ENCODE measurements at places on chromosomes 6 and 20.

DNA sequence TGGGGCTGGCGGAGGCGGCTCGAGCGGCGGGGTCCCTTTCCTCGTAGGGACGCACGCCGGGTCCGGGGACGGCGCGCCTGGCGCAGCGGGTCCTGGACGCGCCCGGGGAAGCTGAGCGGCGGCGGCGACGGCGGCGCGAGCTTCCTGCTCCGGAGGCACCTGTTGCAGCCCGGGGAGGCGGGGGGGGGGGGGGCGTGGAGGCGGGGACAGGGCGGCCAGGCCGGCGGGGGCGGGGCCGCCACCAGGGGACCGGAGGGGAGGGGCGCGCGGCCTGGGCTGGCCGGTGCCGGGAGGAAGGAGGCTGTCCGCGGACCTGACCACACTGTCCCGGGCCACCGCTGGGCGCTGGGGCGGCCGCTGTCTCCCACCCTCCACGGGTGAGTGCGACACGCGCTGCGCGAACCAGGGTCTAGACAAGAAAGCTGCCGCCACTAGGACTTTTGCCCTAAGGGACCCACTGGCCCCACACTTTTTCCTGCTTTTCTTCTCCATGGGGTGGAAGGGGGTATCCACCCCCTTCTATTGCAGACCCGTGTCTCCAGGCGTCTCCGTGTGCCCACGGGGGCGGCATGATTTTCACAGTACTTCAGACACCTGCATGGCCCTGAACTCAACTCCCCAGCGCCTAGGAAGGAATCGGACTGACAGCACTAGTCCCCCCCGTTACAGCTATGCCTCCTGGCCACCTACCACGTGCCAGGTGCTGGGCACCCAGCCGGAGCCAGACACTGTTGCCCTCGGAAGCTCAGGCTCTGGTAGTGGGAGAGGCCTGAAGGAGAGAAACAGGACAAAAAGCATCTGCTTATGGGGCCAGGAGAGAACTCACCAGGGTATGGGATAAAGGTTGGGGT, at the start of gene NFATC2:
Gene NFATC2, minus strand, starts transcription at position 149 of the 851 bp plus-strand sequence. CDS start 220 bp downstream, outside the sequence.
- DNase-seq, result no peak

- no peak for DNase-seq
Measured at GRCh38 chr6:11025921-11026635, 18.0 kb downstream of the ELOVL2 start.

GRCh38 chr6:88616380-88616779, 347.0 kb downstream of the RNGTT start:
- no peak for DNase-seq

DNA sequence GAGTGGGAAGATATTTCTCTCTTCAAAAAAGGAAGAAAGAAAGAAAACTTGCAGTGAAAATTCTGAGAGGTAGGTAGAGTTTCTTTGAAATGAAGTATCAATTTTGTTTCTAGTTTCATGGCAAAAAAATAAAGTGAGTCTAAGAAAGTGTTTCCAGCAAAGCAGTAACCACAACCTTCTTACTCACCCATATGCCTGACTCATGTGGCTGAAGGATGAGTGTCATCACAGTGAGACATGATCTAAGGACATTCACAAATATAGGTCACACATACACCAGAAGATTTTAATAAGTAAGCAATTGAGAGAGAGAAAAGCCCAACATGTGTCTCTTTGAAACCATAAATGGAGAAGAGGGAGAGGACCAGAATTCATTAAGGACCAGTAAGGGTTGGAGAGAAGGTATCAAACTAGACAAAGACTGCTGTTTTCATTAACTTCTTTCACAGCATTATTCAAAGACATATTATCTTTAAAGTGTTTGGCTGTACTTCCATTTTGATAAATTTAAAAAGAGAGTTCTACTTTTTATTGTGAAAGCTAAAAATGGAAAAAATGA, 169.5 kb downstream of the FRK start:
- DNase-seq, result peak; percentile 19

- no peak for DNase-seq
Measured at GRCh38 chr6:150590446-150590845, 9.2 kb upstream of the PLEKHG1 start.

GRCh38 chr6:170152989-170153388, 137.9 kb downstream of the DLL1 start:
- DNase-seq, result no peak

DNA sequence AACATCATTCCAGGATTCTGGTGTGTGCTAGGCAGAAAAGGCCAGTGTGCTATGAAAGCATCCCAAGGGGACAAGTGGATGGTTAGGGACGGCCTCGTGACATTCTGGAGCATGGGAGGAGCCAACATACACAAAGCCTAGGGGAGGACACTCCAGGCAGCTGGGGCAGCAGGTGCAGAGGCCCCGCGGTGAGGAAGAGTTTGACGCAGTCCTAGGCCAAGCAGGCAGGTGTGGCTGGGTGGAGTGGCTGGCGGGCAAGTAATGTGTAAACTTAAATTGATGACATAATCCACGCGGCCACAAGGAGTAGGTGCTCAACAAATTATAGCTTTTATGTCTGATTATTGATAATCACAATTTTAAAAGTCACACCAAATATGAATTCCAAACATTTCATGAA, 93.6 kb downstream of the TMEM242 start:
- DNase-seq, result no peak

- DNase-seq, result no peak
Measured at GRCh38 chr20:38612751-38613515, 11.3 kb downstream of the ARHGAP40 start.

- DNase-seq, result peak; percentile 72
Measured at GRCh38 chr20:62710886-62711702, 2.5 kb downstream of the NTSR1 start.

DNA sequence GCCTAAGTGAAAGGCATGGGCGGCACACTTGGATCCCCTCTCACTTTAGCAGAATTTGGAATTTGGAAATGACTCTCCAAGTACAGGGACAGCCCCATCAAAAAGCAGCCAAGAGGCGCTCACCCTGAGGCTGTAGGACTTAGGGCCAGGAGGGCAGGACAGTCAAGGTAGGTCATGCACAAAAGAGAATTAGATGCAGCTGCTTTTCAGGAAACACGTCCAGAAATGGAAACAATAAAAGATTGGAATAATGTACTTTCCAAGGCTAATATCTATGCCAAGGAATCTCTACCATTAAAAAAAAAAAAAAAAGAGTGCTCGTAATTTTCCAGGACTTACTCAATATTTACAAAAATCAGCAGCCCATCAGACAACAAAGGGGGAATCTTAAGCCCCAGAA, 19.9 kb downstream of the PREP start:
- DNase-seq, result no peak
